Cerebellar cortex (tissue), 1 donor: ENCODE measurements at places on chromosomes 4 and X.
A peak's percentile ranks its signal among the peaks of the same experiment; 100 is the strongest.

- no peak for DNase-seq
Measured at GRCh38 chrX:7261672-7262332, 113.8 kb upstream of the PUDP start.

GRCh38 chr4:168304744-168305459 is 13.7 kb downstream of the DDX60 start:
- DNase-seq, result no peak

GRCh38 chr4:60923075-60923474 is 277.1 kb upstream of the ADGRL3 start:
- no peak for DNase-seq

DNA sequence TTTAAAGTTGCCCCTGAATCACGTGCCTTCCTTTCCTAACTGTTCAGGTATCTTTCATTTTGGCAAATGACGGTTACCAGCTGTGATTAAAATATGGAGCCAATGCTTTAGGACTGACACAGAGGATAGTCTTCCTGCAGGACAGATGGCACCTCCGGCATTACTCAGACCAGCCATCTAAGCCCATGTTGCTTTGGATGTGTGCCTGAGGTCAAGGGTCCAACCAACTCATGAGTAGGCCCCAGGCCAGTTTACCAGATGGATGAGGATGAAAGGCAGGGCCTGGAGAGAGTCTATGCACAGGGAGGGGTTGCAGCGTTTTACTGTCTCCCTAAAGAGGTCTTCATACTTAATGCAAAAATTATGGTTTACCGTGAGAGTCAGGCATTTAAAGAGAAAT is 174.0 kb upstream of the GATB start:
- peak; percentile 98 for DNase-seq

DNA sequence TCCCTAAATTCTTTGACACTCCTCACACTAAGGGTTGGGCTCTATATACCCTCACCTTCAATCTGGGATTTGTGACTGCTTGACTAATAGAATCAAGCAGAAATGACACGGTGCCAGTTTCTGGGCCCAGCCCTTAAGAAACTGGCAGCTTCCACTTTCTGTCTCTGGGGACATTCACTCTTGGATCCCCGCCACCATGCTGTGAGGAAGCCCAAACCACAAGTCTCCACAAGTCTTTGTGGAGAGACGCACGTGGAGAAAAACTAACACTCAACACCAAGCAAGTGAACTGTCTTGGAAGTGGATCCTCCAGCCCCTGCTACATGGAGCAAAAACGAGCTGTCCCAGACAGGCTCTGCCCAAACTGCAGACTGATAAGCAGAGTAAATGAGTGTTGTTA is 1.1 kb upstream of the EDNRA start:
- DNase-seq, result no peak

- DNase-seq, result no peak
Measured at GRCh38 chr4:48139691-48140090, 5.6 kb upstream of the TXK start.

- DNase-seq, result no peak
Measured at GRCh38 chr4:4842476-4843441, 16.7 kb upstream of the MSX1 start.

- DNase-seq, result no peak
Measured at GRCh38 chr4:137768881-137769280, 236.6 kb upstream of the PCDH18 start.

GRCh38 chr4:126558596-126558995 is 1074.2 kb upstream of the INTU start:
- no peak for DNase-seq

GRCh38 chrX:18674417-18674787 is 2.5 kb upstream of the RS1 start:
- DNase-seq, result no peak

GRCh38 chr4:83572848-83573247 is 36.9 kb downstream of the GPAT3 start:
- DNase-seq, result no peak
